ENCODE measurements at places on chromosomes 2 and 18.

DNA sequence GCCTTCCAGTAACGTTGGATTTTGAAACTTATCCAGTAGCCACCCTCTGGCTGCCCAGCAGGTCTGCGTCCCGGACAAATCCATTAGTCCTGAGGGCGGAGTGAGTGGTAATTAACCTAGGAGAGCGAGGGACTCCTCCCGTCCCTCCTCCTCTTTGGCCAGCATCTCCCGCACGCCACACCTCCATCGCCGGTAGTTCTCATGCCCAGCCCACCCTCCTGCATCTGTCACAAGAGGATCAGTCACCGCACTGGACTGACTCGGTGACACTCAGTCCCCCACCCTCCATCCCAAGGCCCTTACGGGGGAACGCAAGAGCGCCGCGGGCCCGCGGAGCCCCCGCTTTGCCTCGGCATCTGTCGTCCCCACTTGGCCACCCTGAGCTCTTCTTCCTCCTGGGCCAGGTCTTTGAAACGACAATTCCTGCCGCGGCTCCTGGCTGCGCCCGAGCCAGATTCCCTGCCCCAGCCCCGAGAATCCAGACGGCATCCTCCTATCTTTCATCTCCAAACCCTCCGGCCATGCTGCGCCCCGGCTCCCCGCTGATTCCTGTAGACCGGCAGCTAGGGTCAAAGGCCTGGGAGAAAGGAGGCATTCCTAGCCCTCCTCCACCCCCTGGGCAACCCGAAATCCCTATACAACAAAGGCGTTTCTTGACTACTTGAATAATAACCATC, 77.5 kb downstream of the EIF2AK3 start:
- no peak for DNase-seq

DNA sequence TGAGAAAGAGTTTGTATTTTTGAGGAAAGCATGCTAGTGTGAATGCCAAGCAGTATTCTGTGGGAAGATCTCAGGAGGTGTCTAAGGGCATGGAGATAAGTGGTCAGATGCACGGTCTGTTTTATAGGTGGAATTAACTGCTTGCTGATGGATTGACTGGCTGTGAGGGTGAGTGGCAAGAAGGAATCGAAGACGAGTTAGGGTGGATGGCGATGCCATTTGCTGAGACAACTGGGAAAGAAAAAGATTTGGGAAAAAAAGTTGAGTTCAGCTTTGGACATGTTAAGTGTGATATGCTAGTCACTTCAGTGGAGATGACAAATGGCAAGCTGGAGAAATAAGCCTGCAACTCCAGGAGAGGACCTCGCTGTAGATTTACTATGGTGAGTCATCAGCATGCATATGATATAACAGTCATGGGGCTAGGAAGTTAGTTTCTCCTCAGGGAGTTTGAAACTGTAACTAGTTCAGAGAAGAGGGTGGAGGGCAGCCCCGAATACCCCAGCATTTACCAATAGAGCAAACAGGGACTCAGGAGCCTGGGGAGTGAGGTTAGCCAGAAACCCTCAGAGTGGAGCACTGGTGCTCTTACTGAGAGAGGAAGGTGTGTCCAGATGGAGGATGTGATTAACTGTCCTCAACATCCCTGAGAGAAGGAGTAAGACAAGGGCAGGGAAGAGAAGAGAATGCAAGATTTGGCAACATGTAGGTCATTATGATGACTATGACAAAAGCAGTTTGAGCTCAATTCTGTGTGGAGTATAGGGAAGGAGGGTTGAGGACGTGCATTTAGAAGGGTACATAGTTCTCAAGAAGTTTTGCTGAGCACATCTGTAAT, 2.0 kb upstream of the HK2 start:
- no peak for DNase-seq

GRCh38 chr2:227856697-227857096, 14.7 kb upstream of the DAW1 start:
- no peak for DNase-seq

DNA sequence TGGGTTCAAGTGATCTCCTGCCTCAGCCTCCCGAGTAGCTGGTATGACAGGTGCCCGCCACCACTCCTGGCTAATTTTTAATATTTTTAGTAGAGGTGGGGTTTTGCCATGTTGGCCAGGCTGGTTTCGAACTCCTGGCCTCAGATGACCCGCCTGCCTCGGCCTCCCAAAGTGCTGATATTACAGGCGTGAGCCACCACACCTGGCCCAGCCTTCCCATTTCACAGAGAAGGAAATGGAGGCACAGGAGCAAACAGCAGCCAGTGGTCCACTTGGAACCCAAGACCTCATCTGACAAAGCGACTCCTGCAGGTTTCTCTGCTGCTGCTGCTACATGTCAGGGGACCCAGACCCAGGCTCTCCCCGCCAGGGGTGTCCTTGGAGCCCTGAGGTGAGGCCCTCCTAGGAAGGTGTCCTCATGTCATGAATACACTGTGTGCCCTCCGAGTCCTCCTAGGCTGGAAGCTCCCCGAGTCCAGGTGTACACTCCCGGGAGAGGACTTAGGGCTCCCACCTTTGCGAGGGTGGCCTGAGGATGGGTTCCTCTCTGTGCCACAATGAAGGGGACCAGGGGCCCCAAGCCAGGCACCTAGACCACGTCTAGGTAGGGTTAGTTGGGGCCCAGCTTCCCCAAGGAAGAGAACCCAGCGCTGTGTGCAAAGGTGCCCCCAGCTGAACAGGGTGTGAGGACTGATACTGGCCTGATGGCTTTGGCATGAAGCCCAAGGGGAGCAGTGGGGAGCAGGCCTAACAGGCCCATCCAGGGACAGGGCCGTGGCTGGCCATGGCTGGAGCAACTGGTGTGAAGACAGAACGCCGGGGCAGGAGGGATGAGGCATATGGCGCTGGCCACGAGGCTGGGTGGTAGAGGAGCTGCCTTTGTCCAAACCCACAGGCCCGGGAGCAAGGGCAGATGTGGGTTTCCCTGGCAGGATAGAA, 56.1 kb downstream of the HS6ST1 start:
- DNase-seq, result no peak

GRCh38 chr2:162125138-162125537, 26.9 kb downstream of the GCG start:
- DNase-seq, result no peak

DNA sequence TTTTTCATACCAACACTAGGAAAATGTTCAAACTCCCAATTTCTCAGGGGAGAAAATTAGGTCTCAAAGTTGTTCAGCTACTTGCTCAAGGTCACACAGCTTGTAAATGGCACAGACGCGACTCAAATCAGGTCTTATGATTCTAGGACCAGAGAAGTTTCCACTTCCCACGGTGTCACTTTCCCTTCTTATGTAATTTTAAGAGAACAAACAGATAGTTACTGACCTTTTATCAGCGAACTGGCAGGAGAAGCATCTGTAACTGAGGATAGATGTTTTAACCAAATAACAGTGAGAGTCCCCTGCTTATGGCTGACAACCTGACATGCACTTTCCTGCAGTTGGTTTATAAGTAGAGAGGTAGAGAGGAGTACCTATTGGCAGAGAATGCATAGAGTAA, 2.1 kb upstream of the KCNJ3 start:
- peak; percentile 40 for DNase-seq

DNA sequence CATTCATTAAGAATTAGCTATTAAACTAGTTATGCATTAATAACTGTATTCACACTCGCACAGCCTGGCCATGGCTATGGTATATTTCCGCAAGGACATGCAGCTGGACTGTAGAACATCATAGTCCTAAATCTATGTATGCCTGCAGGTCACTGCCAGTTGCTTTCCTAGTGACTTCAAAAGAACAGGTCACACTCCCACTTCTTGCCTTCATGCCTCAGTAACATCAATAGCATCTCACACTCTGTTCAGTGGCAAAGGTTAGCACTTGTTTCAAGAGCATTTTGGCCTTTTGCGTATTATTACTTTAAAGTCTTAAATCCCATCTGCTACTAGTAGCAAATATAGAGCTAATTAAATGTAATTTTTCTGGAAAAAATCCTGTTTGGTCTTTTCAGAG, 131.4 kb upstream of the DCC start:
- no peak for DNase-seq

DNA sequence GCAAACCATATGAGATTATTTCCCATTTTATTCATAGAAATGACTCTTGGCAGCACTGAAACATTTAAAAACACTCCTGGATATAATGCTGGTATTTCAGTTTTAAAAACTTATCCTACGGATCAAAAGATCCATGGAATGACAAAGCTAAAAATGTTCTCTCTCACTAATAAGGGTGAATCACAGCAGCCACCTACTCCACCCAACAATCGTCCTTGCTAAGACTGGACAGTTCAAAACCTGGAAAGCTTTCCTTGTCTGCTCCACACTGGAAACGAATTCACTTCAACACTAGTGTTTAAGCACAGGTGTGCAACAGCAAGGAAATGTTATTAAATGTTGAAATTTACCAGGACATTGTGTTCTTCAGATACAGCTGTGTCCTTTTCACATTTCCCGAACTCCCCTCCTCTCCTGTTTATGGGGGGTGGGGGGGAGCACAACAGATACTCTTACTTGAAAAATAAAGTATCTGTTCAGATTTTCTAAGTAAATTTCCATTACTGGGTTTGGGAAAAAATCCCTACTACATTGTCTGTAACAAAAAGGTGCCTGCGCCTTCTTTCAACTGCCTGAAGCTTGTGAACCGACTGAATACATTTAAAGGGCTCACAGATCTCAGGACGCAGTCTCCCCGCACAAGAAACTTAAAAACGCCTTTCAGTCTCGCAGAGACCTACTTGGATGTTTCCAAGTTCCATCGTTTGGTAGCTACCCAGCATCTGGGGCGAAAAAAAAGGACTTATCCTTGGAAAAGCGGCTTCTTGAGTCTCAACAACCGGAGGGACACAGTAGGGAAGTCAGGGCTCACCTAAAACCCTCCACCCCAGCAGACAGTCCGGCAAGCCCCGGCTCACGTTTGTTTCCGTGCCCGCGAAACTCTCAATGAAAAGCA, 1.3 kb downstream of the YWHAQ start:
- DNase-seq, result peak; percentile 21

DNA sequence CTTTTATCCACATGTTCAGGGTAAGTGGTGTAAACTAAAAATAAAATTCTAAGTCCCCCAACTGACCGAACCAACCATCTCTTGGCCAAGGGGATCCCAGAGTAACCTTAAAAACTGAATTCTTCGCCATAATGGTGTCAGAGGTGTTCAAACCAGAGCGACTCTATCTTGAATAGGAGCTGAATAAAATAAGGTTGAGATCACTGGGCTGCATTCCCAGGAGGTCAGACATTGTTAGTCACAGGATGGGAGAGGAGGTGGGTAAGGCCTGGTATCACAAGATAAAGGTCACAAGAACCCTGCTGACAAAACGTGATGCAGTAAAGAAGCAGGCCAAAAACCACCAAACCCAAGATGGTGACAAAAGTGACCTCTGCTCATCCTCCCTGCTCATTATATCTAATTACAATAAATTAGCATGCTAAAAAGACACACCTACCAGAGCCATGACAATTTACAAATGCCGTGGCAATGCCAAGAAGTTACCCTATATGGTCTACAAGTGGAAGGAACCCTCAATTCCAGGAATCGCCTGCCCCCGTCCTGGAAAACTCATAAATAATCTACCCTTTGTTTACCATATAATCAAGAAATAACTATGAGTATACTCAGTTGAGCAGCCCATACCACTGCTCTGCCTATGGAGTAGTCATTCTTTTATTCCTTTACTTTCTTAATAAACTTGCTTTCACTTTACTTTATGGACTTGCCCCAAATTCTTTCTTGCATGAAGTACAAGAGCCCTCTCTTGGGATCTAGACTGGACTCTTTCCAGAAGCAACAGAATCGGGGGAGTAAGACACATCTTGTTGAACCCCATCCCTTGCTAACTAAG, 302.4 kb downstream of the STK39 start:
- no peak for DNase-seq

DNA sequence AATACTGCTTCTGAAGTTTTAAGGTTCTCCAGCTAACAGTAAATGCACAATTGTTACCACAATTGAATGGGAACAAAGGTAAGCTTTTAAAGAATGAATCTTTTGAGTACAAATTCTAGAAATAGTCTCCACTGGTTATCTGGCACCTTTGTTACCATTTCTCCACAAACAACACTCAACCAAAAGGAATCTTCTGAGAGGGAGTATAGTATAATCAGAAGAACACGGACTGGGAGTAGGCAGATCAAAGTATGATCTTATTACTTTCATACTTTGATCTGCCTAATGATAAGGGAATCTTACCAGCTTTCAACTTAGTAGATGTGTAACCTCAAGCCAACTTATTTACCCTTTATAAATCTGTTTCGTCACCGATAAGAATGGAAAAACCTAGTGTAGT, 1.4 kb downstream of the CEP76 start:
- no peak for DNase-seq

- DNase-seq, result no peak
These were observed 36.0 kb upstream of the OR6B3 start for GRCh38 chr2:240089306-240089705.

DNA sequence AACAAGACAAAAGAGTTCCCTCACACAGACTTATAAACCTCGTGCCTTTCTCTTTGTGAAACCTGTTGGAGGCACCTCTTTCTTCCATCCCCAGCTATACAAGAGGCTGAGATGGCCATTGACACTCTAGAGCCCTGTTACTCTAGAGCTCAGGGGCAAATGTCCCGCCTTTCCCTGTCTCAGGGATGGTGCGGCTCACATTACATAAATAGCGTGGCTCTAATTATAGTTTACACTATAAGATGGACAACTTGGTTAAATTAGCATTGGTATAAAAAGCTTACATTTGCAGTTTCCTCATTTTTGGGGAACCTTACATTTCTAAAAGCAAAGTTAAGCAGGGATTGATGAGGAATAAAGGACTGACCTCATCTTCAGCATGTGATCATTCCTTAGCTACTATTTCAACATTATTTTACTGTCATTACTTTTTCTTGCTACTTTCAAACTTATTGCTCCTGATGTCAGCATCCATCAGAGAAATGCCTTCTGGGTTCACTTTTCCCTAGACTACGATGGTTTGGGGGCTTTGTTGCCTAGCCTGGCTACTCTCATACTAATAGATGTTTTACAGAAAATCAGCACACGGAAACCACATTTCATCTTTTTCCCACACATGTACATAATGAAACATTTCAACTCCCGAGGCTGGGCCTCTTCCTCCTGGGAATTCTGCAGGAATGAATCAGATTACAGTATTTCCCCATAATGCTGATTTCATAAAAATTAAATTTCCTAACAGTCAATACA, 40.4 kb downstream of the FTCDNL1 start:
- DNase-seq, result peak; percentile 13

- no peak for DNase-seq
These were observed 102.7 kb downstream of the CDCA7 start for GRCh38 chr2:173457366-173457765.

All from NCI-H69 (cell line).